ENCODE measurements at places on chromosomes 12 and 14.

DNA sequence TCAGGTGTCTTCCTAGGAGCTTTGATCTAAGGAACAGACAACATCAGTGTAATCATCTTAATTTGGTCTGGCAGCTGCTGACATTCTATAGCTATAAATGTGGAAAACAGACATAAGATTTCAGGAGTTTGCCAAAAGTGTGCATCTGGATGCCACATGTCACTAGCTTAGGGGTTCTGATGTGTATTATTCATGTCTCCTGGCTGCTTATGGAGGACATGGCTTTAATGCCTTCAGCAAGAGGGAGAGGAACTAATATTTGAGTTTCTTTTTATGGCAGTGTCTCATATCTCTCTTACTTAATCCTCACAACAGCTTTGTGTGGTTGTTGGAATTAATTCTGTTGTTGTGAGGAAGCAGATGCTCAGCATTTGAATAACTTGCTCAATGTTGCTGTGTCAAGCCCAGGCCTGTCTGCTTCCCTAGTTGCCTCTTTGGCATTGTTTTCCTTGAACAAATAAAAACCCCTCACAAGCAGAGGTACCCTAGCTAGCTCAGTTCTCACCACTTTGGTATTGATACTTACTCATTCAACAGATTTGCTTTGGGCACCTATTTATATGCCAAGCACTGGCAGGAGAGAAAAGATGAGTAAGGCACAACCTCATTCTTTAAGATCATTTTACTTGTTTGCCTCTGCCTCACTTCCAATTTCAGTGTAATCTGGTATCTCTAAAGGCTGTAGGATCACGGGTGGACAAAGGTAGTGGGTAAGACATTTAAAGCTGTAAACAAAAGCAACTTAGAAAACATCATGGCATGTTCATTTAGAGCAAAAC lies 39.8 kb upstream of the EID3 start:
- DNase-seq = no peak

DNA sequence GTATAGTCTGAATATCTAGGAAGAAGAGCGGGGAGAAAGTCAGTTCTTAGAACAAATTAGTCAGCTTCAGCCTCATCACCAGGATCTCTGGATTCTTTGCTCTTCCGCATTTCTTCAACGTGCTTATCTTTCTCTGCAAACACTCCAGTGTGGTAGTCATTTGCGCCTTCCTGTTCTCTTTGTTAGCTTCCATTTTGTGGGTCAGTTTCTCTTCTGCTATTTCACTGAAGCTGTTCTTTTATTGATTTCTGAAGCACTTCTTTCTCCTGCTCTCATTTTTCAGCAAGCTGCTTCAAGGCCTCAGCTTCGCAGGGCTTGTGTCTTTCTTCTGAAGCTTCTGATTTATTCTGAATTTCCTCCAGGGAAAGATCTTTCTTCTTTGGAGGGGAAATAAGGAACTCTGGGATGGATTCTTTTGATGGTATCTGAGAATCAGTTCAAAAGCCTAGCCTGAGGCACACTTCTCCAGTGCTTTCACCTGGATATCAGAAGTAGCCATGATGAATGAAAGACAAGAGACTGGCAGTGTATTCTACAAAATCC lies 13.5 kb downstream of the AMN1 start:
- DNase-seq = no peak

DNA sequence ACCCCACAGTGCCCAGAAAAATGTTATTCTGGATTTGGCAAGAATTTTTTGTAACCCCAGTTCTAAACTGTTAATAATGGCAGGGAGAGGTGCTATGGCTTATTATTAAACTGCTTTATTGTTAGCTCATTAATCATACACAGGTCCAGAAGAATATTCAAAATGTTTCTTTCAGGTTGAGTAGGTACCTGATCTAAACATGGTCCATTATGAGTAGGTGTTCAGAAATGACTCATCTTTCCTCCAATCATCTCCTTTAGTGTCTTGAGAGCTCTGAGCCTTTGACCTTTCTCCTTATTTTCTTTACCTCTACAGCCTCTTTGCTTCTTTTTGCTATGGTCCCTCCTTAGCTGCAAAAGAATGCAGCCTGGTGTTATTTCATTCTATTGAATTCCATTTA lies 211.0 kb upstream of the GARIN6 start:
- no peak for DNase-seq

- no peak for DNase-seq
These were observed 73.6 kb downstream of the RFLNA start for GRCh38 chr12:124368421-124369032.

GRCh38 chr12:76927170-76927784 lies 48.5 kb upstream of the CSRP2 start:
- DNase-seq = no peak

GRCh38 chr12:93139028-93139665 lies 210.1 kb upstream of the EEA1 start:
- no peak for DNase-seq

GRCh38 chr14:90900476-90901083 lies 84.3 kb upstream of the TTC7B start:
- DNase-seq = no peak

GRCh38 chr12:94644141-94644979 lies 6.0 kb downstream of the TMCC3 start:
- DNase-seq = no peak

- no peak for DNase-seq
These were observed 2.3 kb downstream of the GLI1 start for GRCh38 chr12:57461917-57462250.

DNA sequence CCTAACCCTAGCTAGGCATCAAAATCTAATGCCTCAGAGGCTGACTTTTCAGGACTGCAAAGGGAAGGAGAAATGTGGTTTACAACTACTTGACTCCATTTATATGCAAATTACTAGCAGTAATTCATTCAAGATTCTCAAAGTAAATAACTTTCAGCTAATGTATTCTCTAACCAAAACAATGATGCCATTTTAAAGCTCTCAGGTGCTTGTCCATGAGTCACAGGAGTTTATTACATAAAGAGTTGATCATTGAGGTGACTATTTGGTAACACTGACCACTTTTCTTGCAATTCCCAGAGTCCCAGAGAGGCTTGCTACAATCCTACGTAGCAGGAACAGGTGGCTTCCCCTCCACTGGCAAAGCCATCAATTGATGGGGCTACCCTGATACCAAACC lies 109.0 kb upstream of the SLC35F4 start:
- DNase-seq = no peak

- no peak for DNase-seq
These were observed 994.4 kb upstream of the SEL1L start for GRCh38 chr14:82528016-82528415.

DNA sequence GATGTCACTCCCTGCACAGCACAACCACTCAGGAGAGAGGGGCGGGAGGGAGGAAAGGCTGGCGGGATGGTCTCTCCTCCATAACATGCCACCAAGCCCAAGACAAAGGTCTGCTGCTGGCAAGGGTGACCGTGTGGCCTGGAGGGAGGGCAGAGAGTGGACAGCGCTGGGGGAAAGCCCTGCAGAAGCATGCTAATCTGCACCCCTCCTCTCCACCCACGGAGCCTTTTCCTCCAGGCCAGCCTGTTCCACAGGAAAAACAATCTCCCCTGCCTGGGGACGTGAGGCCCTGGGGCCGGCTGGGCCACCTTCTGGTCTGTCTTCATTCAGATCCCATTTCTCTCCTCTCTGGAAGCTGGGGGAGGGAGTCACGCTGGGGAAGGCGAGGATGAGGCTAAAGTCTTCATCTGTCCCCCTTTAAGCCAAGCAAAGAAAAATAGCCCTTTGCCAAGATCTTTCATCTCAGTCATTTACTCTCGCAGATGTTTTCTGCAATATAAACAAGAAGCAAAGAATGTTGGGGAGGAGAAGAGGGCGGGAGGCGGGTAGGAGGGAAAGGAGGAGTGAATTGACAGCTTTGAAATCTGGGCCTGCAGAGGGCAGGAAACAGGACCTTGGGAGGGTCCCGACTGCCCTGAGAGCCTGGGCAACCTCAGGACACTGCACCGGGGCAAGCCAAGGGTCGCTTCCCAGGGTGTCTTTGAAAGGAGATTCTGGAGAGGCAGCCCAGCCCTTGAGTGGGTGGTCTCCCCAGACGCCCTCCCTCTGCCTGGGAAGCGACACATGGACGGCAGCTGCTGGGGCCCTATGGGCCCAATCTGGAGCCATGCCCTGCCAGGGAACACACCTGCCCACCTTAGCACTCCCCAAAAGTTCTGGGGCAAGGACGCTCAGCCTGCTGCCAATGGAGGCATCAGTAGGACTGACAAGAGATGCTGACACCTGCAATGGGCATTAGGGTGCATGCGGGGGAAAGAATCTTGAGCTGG lies 133.6 kb downstream of the ZFP36L1 start:
- DNase-seq = no peak

DNA sequence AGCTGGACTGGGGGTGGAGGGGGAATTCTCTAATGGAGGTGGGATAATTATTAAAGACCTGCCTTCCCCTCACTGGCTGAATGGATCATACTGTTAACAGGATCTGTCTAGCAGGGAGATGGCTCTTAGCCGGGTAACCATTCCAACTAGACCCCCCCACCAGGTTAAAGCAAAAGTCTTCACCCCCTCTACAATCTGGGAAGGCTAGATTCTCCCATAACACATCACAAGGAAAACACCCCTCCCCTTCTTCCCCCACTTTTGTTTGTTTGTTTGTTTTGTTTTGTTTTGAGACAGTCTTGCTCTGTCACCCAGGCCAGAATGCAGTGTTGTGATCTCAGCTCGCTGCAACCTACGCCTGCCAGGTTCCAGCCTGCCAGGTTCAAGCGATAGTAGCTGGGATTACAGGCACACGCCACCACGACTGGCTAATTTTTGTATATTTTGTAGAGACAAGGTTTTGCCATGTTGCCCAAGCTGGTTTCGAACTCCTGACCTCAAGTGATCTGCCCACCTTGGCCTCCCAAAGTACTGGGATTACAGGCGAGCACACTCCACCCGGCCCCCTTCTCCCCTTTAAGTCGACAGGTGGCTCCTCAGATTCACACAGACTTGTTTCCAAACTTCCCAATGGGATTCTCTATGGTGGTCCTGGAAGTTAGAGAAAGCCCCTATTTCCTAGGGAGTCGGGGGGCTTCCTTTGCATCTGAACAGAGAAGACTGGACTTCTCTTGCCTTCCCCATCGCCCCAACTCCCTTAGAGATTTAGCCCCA lies 3.5 kb upstream of the BAZ2A start:
- no peak for DNase-seq

DNA sequence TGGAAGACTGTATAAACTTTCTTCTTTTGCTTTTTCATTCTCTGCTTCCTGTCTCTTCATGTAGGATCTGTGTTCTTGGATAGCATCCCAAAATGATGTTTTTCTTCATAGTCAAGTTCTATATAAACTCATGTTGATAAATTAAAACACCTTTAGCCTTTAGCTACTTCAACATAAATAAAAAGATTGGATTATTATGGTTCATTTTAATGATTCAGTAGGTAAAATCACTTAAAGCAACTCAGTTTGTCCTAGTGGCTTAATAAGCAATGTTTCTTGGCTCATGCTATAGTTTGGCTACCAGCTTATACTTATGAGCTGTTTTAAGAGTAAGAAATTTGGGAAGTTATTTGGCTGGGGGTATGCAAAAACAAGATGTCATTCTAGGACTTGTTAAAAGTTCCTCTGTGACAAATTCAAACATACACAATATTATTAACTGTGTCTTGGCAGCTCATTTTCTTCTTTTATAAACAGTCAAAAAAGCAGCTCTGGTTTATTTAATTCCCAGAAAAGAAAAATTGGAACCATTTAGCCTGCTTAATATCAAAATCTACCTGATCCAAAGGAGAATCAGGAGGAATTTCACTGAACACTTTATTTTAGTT lies 111.4 kb downstream of the TMTC3 start:
- no peak for DNase-seq

- DNase-seq = no peak
These were observed 236.1 kb downstream of the AEBP2 start for GRCh38 chr12:19675361-19675760.

DNA sequence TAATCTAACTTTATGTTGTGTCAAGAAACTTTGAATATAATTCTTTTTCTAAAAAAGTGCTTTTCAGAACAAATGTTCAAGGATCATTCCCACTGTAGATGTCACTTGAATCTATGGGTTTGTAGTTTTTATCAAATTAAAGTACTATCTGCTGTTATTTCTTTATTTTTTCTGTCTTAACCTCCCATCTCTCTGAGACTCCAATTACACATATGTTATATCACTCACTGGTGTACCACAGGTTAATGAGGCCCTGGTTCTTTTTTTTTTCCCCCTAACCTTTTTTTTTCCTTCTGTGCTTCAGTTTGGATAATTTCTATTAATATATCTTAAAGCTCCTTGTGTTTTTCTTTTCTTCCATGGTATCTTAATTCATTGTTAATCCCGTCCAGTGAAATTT lies 279.9 kb upstream of the RGS6 start:
- DNase-seq = no peak

DNA sequence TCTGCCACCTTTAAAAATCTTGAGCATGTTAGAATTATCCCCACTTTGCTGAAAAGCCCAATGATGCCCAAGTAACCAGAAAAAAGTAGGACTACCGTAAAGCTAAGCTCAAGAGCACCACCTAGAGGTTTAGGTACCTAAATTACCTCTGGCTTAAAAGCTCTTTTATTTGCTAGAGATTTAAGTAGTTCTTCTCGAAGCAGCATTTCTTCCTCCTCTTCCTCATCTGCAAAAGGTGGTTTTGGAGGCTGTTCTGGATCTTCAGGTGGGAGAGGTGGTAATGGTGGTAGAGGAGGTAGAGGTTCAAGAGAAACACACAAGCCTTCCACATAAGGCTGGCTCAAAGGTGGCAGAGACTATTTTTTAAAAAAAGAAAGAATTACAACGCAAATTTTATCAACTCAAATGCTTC lies 26.9 kb downstream of the ZFC3H1 start:
- DNase-seq = peak; percentile 27

- no peak for DNase-seq
These were observed 84.8 kb downstream of the TESC start for GRCh38 chr12:117014342-117014887.

- DNase-seq = no peak
These were observed 153.6 kb downstream of the MSRB3 start for GRCh38 chr12:65432114-65432513.

GRCh38 chr12:76003355-76003638 lies 28.3 kb downstream of the PHLDA1 start:
- DNase-seq = no peak

- DNase-seq = no peak
These were observed 499.2 kb downstream of the CCER1 start for GRCh38 chr12:90455756-90456155.

- no peak for DNase-seq
These were observed 36.7 kb downstream of the TBC1D15 start for GRCh38 chr12:71876137-71876799.

DNA sequence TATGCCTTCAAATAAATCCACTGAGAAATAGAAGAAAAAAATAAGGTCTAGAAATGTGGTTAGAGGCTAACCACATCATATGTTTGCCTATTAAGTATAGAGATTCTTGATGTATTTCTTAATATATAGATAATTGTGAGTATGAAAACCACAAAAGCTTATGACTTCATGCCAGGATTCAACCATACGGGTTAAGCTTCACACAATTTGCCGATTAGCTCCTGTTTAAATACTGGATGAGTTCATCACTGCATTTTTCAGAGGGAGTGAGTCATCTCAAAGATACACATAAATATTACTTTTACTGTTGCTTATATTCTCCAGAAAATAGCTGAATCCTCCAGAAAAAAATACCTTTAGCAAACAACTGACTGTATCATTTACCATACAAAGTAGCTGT lies 79.6 kb downstream of the RPL10L start:
- peak; percentile 84 for DNase-seq
